ENCODE measurements at places on chromosomes 6 and 20.
A peak's percentile ranks its signal among the peaks of the same experiment; 100 is the strongest.

DNA sequence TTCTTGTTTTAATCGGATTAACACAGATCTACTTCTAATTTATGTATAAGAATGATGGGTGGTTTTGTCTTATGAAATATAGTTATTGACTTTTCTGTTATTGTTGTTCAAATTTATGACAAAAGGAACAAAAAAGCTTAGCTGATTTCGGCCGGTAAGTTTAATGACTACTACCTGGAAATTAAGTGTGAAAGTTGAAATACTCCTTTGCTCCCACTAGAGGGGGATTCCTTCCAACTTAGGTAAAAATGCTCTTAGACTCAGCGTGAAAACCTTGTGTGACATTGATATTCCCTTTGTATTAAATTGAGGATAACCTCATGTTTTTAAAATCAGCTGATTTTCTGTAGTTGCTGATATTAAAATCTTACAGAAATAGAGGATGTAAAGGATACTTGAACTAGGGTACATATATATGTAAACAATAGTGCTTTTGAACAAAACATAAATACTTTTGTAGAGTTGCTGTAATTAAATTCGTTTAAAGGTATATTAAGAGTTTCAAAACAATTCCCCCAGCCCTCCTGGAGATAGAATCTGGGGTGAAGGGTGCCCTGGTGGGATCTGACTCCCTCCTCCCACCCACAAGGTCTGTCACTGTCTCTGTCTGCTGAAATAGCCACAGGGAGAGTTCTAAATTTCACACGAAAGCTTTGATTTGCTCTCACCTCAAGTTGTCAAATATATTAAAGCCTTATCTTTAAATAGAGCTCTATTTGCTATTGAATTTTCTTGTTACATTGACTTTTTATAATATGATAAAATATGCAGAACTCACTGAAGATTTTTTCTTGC is 257.5 kb downstream of the ARID1B start:
- DNase-seq = peak; percentile 52

- peak; percentile 67 for DNase-seq
These were observed 23.8 kb downstream of the PRSS35 start for GRCh38 chr6:83536034-83536646.

GRCh38 chr20:61846741-61847419 is 218.8 kb downstream of the TAF4 start:
- no peak for DNase-seq

GRCh38 chr20:21433329-21433890 is 36.1 kb upstream of the NKX2-4 start:
- peak; percentile 59 for DNase-seq

GRCh38 chr20:58890518-58891085 is 38.1 kb downstream of the GNAS start:
- peak; percentile 94 for DNase-seq

- DNase-seq = peak; percentile 47
These were observed 923 bp downstream of the GMDS start for GRCh38 chr6:2244261-2245102.

DNA sequence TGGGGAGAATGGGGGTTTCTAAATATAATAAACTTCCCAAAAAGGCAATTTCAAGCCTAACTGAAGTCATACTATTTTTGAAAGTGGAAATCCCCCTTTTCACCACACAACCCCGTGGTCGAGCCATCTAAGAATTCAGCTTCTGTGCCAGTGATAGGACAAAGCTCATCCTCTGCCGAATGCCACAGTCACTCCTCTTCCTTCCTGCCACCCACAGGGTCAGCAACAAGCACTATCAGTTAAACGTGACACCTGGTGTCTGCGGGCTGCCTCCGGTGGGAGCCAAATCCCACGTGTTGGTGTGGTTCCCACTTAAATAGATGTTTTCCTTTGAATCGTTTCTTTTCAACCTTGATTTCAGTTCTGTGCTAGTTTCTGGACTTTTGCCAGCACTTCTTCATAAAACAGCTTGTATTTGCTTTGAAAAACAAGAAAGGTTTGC is 60.7 kb downstream of the TNFAIP3 start:
- DNase-seq = peak; percentile 7

GRCh38 chr6:14851281-14851680 is 394.6 kb upstream of the JARID2 start:
- DNase-seq = no peak

GRCh38 chr6:100344321-100344720 is 120.4 kb downstream of the SIM1 start:
- no peak for DNase-seq

GRCh38 chr6:52426667-52427066 is 6.5 kb downstream of the EFHC1 start:
- no peak for DNase-seq

GRCh38 chr20:35837577-35838195 is 65.9 kb downstream of the PHF20 start:
- peak; percentile 99 for DNase-seq

DNA sequence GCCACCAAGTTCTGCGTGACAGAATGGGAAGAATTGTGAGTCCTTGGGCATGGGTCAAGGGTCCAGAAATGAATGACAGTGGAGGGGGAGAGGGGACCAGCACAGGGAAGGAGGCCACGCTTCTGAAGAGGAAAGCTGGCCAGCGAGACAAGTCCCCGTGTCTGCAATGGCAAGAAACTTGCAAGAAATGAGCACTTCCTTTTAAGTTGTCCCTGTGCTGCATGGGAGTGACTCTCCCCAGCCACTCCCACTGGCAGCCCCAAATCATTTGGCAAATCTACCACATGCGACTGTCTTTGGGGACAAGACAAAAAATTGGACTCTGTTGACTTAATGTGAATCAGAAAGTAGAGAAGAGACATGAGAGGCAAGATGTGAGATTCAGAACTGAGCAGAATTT is 242.2 kb upstream of the RREB1 start:
- DNase-seq = no peak

GRCh38 chr6:15299430-15300131 is 53.7 kb downstream of the JARID2 start:
- no peak for DNase-seq

DNA sequence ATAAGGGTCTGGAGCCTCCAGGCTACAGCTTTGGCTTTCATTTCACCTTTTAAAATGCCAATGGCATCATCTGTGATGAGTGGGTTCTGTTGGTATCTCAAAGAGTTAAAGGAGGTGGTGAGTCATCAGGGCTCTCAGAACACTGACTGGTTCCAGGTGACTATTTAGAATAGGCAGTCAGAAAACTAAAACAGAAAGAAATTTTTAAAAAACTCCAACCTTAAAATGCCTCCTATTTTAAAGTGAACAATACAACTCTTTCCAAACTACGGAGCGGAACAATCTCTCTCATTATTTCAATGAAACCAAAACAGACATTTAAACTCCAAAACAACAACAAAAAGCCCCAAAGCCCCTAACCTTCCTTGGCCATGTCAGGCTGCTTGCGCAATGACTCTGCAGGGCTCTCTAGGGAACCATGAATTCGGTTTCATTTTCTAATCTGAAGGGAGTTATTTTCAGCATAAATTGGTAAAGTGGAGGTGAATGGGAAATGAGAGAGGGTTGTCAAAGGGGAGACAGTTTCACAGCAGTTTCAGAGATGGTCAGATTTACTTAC is 194.9 kb downstream of the KIF6 start:
- no peak for DNase-seq

- no peak for DNase-seq
These were observed 56.8 kb downstream of the LINC00237 start for GRCh38 chr20:21049305-21049828.

GRCh38 chr20:19522071-19522801 is 235.8 kb upstream of the RIN2 start:
- DNase-seq = no peak

GRCh38 chr6:133957780-133958242 is 4.8 kb downstream of the TBPL1 start:
- DNase-seq = no peak

GRCh38 chr6:103277936-103278335 is 1581.8 kb downstream of the HACE1 start:
- DNase-seq = no peak

GRCh38 chr6:113184291-113184690 is 672.9 kb upstream of the MARCKS start:
- peak; percentile 84 for DNase-seq

GRCh38 chr6:157464653-157465535 is 83.9 kb downstream of the ZDHHC14 start:
- DNase-seq = no peak

- no peak for DNase-seq
These were observed 40.3 kb upstream of the C20orf144 start for GRCh38 chr20:33621717-33622400.

GRCh38 chr6:1884313-1884712 is 274.6 kb downstream of the FOXC1 start:
- DNase-seq = no peak

- DNase-seq = no peak
These were observed 157.6 kb downstream of the SLC35B3 start for GRCh38 chr6:8277769-8278168.

DNA sequence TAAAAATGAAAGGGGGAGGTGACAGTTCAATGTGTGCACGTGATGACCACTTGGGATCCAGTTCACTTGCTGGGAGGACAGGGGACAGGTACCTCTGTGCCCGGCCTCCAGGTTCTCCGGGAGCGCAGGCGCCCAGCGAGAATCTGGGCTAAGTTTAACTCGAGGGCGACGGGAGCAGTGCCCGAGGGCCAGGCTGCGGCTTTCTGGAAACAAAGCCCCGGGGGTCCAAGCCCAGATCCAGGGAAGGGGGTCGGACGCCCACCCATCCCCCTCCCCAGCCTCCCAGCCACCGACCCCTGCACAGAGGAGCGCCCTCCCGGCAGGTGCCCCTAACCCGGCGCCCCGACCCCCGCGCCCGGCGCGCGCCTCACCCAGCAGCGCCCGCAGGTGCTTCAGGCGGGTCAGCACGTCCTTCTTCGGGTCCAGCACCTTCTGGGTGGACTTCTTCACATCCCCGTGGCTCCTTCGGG is 405 bp downstream of the RALGAPA2 start:
- peak; percentile 53 for DNase-seq

- no peak for DNase-seq
These were observed 11.4 kb upstream of the RHAG start for GRCh38 chr6:49648036-49648435.

GRCh38 chr20:4160761-4161305 is 145.5 kb upstream of the RNF24 start:
- DNase-seq = no peak

- no peak for DNase-seq
These were observed 7.8 kb downstream of the STX11 start for GRCh38 chr6:144158133-144158532.

DNA sequence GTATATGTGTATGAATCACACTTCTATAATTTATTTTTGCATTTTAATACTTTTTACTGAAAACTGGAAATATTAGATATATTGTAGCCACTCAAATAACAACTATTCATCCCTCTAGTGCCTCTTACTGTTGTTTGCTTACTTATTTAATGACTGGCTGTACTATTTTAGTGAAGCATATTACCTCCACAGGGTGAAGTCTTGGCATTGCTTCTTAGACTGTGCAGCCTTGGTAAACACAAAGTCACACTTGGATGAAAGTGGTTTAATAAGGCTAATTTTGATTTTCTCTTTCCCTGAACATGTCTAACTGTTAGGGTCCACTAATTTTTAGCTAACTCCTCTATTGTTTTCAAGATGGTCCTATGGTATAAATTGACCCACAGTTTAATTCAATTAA is 1043.2 kb upstream of the ADGRB3 start:
- no peak for DNase-seq

- DNase-seq = no peak
These were observed 326.6 kb downstream of the THBS2 start for GRCh38 chr6:168927026-168927425.

Measured in NCI-H82 (cell line).